GM12878 (cell line): ENCODE measurements at places on chromosomes 1 and 21.

- DNase-seq, result no peak
Observed at GRCh38 chr21:33234635-33235520, 5.1 kb downstream of the IFNAR2 start.

- no peak for DNase-seq
Observed at GRCh38 chr1:37069406-37069805, 35.1 kb upstream of the GRIK3 start.

GRCh38 chr1:29830383-29830782 lies 594.1 kb downstream of the PTPRU start:
- no peak for DNase-seq

- no peak for DNase-seq
Observed at GRCh38 chr21:28261298-28261697, 731.4 kb downstream of the LTN1 start.

DNA sequence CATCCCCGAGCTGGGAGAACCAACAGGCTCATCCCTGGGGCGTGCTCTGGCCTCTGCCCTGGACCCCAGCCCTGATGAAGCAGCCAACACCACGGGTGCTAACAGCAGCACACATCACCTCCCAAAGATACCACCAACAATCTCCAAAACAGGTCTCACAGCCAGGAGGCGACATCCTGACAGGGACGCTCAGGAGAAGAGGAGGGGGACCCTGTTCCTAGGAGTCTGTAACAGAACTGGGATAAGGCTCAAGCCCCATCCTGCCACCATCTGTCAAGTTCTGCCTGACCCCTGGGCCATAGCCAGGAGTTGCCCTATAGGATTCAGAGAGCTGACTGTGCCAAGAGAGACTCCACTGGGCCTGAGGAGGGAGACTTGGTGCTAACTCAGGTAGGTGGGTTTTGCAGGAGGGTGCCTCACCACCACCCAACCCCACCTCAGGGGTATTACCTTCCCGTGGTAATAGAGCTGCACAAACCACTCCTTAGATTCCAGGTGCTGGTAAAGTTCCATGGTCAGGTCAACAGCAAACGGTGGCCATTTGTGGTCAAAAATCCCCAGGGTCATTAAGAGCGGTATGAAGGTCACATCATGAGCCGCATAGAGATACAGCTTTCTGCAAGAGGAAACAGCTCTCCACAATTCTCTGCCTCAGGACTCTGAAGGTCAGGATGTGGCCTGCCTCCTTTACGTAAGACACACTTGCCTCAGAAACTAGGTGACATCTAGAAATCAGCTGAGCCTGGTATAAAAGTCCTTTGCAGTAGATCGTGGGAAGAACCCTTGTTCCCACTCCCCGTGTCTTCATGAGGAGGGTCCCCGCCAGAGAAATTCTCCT lies 22.3 kb downstream of the ACP6 start:
- DNase-seq, result no peak

- DNase-seq, result no peak
Observed at GRCh38 chr21:45204395-45204794, 83.3 kb downstream of the POFUT2 start.

DNA sequence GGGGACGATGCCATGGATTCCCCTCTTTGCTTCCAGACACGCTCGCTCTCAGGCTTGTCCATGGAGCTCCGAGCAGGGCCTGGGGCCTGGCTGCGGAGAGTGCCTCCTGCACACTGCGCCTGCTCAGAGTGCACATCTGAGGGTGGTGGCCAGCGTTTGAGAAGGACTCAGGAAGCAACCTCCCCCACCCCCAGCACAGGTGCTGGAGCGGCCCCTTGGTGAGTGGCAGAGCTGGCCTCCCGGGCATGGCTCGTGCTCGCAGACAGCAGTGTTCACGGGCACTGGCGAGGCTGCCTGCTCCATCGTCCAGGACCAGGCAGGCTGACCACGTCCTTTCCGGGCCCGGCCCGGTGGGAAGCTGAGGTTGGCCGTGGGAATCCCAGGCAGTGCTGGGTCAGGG lies 2.8 kb downstream of the SPATC1L start:
- DNase-seq, result no peak
